ENCODE measurements at places on chromosomes 4 and X.

GRCh38 chr4:119646347-119647071 lies 17.9 kb upstream of the PDE5A start:
- DNase-seq: peak; percentile 69

- no peak for DNase-seq
Measured at GRCh38 chr4:166675411-166675810, 558.9 kb downstream of the SPOCK3 start.

GRCh38 chr4:107806196-107806595 lies 18.5 kb upstream of the SGMS2 start:
- no peak for DNase-seq

GRCh38 chrX:154738011-154738738 lies 12.7 kb downstream of the GAB3 start:
- no peak for DNase-seq

DNA sequence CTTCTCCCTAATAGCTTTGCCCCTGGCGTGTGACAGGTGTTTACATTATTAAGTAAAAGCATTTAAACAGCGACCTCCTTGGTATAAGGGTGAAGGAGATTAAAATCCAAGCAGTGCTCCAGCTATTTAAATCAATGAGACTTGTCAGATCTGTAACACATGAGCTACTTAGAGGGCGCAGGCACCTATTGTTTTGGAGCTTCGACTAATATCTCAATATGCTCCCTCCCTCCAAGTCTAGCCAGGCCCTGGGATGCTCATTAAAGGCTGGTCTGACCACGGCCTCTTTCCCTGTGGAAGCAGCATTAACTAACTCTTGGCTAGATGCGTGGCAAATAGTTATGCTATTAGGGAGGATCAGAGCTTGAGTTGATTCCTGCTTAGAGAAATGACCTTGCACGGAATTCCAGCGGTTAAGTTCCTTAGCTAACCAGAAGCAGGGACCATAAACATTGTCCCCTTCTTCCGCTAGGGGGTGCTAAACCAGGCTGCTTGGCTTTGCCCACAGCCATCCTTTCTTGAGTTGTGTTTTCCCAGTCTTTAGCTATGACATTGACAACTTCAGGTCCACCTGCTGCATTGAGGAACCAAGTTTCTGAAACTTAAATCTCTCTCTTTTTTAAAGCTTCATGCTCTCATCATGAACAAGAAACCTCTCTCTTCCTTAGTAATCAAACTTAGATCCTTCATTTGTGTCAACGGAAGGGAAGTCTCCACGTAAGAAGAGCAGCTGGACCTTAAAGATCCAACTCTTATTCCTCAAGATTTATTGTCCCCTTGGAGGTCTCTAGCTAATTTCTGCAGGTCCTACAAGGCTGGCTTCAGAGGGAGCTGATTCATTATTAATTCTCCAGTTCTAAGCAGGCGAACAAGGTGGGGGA lies 80.7 kb upstream of the IGFBP7 start:
- DNase-seq: no peak

- DNase-seq: no peak
Measured at GRCh38 chr4:700587-701264, 4.9 kb upstream of the PCGF3 start.

DNA sequence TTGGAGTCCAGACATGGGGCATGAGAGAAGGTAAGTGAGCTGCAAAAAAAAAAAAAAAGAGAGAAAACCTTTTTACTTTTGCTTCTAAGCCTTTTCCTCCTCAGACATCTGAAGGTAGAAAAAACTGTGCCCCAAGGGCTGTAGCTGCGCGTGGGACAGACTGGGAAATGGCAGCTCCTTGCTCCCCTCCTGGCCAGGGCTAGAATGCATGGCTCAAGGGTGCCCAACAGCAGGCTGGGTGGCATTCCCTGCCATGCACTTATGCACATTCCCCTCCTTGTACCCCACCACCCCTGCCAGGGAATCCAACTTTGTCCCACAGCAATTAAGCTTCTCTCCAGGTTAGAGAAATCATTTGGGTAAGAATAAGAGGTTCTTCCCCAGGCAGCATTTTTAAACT lies 421.2 kb downstream of the TRAM1L1 start:
- no peak for DNase-seq

DNA sequence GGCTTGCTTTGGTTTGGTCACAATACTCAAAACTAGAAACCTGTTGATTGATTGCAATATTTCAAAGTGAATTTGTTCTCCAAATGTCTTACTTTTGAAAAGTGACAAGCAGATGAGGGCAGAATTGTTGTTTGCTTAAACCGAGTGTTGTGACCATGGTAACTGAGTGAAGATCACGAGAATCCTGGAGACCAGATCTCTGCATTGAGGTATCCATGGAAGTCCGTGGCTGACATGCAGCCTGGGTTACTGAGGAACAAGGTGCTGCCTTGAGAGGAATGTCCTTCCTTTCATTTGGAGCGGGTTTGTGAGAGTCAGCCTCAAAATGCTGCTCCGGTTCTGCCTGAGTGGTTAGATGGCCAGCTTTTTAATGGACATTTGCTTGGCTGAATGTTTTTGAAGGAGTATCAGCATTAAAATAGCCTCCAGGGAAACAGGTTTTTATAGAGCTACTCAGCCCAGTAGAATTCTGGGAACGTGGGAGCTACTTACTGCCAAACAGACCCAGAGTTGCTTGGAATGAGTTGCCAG lies 31.3 kb downstream of the NYX start:
- DNase-seq: no peak

DNA sequence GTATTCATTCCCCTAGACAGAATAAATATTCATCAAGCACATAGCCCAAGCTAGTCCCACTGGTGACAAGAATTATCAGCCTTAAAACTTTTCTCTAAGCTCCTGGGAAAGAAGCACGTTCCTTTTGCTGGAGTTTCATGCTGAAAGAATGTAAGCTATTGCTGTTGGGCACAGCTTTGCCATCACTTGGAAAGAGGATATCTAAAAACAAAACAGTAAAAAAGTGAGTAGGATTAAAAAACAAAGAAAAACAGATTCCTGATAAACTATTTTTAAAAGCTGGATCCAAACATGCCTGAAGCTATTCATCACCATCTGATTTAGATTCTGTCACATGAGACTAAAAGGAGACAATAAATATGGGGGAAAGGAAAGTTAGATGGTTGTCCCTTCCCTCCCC lies 176.8 kb downstream of the SCFD2 start:
- no peak for DNase-seq

DNA sequence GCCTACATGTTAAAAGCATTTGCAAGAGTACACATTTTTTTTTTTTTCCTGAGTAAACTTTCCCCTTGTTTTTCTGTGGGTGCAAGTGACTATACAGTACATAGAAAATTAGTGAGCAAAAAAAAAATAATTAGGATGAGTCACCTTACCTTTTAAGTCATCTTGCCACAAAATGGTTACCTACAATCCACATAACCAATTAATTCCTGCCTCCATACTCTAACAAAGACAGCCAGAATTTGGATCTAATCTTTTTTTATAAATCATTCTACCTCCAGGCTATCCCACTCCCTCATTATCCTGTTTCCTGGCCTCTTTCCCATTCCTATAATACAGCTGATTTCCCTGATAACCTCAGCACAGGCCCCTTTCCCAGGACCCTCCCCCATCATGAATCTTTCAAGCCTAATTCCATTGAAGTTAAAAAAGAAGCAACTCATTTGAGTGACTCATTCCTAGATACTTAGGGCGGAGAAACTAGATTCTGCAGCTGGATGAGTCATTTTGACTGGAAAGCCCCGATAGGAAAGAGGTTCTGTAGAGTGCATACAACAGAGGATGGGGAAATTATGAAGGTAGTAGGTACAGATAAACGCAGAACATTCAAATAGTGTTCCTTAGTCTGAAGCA lies 128.2 kb downstream of the C4orf51 start:
- DNase-seq: peak; percentile 4

GRCh38 chrX:63686878-63687714 lies 97.9 kb downstream of the ARHGEF9 start:
- DNase-seq: peak; percentile 41

GRCh38 chrX:87663421-87663820 lies 145.8 kb downstream of the KLHL4 start:
- no peak for DNase-seq

DNA sequence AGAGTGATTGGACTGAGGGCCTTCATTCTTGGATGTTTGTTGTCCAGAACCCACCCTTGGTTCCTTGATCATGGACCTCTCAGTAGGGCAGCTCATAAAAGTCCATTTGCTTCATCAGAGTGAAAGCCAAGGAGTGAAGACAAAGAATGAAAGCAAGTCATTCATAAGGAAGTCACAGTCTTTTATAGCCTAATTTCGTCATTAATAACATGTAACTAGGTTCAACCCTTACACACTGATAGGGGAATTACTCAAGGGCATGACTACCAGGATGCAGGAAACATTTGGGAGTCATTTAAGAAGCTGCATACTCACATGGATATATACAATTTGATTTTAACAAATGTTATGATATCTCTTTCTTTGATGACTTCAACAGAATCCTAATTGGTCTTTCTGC lies 95.2 kb downstream of the RPA4 start:
- no peak for DNase-seq

GRCh38 chr4:153790500-153790865 lies 1.6 kb upstream of the SFRP2 start:
- DNase-seq: no peak

DNA sequence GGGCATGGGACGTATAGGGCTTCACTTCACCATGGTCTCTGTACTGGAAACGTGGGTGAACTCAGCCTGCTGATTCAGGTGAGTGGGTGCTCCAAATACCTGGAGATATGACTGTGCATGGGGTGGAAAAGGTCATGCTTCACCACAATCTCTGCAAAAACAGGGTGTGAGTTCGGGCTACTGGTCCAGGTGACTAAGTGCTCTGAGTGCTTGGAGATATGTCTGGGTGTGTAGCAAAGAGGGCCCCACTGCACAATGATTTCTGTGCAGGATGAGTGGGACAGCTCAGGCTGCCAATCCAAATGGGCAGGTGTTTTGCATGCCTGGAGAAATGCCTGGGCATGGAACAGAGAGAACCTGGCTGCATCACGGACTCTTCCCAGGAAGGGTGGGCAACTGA lies 11.2 kb upstream of the CPXCR1 start:
- DNase-seq: no peak

DNA sequence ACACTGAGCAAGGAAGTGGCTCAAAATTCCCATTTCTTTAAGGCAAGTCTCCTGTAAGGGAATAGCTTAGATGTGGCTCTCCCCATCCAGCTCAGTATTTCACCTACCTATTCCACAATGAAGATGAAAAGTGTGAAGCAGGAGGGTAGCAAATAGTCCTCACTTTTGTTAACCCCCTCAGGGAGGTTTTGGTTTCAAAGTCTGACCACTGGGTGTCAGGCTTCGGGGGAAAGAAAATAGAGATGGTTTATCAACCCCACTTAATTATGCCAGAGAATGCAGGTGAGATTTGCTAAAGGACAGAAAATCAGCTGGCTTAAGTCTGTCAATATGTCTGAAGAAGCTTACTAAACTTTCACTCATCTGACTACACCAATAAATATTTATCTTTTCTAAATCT lies 69.5 kb downstream of the DHX15 start:
- no peak for DNase-seq

GRCh38 chr4:39657465-39657864 lies 18.8 kb upstream of the SMIM14 start:
- no peak for DNase-seq

- DNase-seq: no peak
Measured at GRCh38 chrX:136584545-136584944, 52.5 kb downstream of the VGLL1 start.

DNA sequence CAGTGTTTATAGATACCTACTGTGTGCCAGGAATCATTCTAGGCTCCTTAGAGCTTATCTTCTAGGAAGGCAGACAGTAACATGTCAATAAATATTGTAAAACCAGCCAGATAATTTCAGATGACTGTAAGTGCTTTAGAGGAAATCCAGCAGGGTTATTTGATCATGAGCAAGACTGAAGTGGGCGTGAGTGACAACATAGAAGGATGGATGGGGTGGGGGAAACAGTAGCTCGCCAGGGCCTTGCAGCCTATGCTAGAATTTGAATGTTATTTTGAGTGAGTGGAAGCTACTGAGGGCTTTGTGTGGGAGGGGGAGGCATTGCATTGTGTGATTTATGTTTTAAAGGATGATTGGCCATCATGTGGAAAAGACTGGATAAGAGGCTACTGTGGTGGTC lies 6.7 kb downstream of the SRD5A3 start:
- no peak for DNase-seq

DNA sequence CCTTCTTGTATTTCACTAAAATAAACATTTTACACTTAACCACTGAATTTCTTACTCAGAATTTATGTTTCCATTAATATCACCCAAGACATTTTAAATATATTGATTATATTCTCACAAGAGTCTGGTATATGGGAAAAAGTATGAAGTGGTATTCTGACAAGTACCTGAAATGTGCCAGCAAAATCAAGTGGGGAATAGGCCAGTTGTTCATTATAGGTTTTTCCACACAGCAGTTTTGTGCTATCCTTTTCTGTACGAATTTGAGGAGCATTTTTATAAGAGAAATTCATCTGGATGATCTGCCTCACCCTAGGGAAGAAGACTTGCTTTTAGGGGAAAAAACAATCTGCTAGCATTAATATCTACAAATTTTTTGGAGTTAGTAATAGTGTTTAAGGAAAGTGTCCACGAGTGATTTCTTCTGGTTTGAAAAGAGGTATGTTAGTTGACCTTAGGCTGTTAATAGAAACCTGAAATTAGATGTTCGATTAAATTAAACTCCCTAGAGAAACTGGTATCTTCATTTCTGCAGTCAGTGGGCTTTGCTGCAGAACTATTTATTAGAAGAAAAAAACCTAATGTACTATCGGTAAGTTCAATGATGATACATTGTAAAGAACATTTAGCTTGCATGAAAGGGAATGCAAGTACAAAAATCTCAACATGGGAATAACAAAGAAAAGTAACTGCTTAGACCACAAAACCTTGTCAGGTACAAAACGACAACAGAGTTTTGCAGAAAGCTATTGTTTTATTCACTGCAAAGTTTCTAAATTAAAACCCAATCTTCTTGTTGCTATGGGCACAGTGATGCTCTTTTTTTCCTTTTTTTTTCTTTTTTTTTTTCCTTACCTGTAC lies 1.8 kb downstream of the KLF3 start:
- no peak for DNase-seq

DNA sequence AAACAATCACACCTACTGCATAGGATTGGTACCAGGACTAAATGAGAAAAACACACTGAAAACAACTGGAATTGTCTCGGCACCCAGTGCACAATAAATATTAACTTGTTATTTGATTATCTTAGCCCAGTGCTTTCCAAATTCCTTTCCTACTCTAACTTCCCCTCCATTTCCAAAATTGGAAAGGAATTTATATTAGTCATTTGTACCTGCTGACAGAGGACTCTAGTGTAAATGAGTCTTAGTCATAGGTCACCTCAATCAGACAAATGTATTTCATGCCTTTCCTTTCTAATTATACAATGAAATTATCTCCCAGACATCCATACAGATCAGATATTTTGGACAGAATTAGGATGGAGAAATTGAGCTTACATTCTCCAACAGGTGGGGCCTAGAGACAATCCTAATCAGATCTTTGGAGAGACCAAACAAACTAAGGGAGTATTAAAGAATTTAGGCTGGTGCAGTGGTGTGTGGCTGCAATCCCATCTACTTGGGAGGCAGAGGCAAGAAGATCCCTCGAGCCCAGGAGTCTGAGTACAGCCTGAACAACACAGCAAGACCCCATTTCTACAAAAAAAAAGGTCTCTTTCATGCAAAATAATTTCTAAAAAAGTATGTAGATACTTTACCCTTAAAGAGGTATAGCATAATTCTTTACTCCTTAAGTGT lies 10.1 kb downstream of the SH3D19 start:
- DNase-seq: no peak
